ENCODE measurements at places on chromosomes 5 and 9.
A peak's percentile ranks its signal among the peaks of the same experiment; 100 is the strongest.

DNA sequence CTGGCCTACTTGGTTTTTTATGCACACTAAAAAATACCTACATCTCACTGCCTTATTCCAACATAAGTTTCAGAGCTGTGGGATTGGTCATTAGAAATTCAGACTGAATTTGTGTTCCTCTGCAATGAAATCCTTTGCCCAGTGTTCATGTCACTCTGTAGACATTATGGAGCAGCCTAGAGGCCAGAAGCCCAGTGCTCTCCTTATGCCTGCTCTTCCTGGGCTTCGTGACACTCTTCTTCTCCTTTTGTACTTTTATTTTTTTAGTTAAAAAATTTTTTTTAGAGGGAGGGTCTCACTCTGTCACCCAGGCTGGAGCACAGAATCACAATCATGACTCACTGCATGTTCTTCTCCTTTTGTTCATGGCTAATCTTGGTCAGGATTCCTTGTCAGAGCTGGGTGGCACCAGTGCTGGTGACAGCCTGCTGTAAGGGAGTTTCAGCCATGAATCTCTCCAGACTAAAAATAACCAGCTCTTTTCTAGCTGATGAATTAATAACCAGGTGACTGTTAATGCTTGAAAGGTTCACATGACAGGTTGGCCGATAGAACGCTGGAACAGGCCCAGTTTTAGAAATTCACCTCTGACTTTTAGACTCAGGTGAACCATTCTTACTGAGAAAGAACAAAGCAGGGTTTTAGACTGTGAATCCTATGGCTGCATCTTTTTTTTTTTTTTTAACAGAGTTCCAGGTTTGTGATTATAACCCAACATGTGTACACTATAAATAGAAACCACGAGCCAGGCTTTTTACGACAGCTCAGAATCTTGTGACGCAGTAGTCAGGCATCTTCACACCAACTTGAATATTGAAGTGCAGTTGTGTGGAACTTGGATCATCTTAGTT, 34.1 kb upstream of the C5orf47 start:
- DNase-seq: no peak

GRCh38 chr9:99398241-99398640, 176.2 kb downstream of the SEC61B start:
- DNase-seq: no peak

DNA sequence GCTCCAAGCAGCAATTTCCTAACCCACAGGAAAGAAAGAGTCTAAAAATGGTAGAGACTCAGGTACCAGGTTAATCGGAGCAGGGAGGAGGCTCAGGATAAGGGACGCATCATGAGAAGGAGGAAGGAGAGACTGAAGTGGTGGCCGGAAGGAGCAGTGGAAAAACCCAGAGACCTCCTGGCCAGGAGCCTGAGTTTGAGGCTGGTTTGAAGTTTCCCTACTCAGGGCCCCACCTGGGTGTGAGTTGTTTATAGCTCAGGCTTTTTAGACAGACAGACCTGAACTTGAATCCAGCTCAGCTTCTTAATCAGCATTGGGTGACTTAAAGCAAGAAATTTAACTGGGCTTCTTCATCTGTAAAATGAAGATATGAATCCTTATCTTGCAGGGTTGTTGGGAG, 11.9 kb upstream of the AQP7 start:
- no peak for DNase-seq

GRCh38 chr9:131187957-131188356, 62.6 kb downstream of the NUP214 start:
- DNase-seq: no peak

GRCh38 chr9:34454571-34455065, 3.8 kb downstream of the FAM219A start:
- DNase-seq: no peak

DNA sequence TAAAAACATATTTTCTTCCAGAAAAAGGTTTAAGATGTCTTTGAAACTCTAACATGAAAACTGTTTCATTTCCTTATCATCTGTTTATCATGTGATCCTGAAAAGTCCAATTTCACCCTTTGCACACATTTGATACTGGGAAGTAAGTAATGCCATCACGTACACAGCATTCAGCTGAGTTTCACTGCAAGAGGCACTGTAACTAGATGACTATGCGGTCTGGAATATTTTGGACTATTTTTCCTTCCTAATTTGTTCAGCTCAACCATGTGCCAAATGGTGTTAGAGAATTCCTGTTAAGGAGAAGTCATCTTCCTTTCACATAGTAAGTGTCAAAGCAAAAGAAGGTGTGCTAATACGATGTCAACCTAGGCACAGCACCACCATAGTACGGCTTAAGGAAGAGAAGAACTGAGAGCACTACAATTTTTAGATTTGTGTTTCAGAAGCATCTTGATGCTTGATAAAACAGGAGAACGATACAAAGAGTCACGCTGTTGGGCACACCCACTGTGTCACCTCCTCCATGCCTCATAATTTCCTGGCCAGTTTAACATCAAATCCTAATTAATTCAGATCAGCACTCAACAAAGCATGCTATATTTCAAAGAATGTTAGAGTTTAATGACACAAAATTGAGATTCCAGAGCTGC, 77.5 kb downstream of the GNAQ start:
- no peak for DNase-seq

- DNase-seq: no peak
Observed at GRCh38 chr5:150567031-150567717, 59.2 kb downstream of the NDST1 start.

- no peak for DNase-seq
Observed at GRCh38 chr5:6188344-6188743, 190.0 kb downstream of the MED10 start.

DNA sequence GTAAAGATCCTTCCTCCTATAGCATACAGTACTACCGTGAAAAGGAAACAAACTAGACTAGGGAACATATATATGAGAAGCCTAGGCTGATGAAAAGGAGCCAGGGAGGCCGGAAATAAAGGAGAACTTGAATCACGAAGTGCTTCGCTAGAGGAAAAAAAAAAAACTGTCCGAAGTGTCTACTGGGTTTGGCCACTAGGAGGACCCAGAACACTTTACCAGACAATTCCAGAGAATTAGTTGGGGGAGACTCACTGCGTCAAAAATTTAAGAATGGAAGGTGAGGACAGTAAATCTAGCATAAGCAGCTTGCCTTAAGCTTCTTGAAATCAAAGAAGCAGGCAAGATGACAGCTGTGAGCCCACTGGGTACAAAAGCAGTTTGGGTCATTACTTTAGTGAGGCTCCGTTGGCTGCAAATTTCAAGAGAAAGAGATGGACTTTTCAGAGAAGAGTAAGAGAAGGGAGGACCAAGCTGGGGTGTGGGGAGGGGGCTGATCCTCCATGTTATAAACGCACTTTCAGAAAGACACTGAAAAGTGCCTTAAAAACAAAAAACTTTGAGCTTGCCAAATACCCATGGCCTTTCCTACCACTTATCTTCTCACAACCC, 47.4 kb downstream of the P4HA2 start:
- DNase-seq: peak; percentile 29

DNA sequence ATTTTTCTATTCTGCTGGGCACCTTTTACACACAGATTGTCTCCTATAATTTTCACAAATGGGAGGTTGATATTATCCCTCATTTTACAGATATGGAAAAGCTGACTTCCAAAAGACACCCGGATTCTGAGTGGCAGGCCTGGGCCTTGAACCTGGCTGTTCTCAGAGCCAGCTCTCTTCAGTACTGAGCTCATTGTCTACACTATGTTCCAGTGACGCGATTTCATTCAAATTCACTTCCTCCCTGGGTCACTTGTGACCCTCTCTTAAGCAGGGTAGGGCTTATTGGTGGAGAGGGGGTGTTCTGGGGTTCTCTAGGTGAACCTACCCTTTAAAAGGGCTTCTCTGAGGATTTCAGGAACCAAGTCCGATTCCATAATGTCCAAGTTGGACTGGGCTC, 70.2 kb downstream of the ANKRD33B start:
- no peak for DNase-seq

- DNase-seq: peak; percentile 22
Observed at GRCh38 chr5:78647838-78648358, 674 bp downstream of the LHFPL2 start.

DNA sequence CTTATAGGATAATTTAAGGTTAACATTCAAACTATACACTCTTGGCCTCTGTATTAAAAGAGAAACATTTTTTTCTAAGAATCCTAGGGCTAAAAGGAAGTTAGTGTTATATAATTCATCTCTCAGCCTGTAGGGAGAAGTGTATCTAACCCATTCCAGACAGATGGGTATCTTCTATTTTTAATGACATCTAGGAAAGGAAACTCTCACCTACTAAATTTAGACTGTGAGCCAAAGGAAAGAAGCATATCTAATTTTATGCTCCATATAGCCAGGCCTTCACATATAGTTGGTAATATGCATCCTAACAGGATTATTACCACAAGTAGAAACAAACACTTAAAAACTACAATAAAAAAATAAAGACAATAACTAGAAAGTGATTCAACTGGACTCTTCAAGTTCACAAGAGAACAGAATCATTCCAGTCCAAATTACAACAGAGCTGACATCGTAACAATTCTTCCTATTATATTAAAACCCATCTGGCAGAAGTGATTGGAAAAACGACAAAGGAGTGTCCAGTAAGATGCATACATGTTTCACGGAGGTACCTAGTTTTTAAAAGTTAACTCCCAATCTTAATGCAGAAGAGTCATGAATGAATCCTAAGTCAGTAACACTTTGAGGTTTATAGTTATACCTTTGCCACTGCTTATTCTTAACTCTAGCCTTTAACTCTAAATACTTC, 39.4 kb downstream of the SCAI start:
- no peak for DNase-seq

DNA sequence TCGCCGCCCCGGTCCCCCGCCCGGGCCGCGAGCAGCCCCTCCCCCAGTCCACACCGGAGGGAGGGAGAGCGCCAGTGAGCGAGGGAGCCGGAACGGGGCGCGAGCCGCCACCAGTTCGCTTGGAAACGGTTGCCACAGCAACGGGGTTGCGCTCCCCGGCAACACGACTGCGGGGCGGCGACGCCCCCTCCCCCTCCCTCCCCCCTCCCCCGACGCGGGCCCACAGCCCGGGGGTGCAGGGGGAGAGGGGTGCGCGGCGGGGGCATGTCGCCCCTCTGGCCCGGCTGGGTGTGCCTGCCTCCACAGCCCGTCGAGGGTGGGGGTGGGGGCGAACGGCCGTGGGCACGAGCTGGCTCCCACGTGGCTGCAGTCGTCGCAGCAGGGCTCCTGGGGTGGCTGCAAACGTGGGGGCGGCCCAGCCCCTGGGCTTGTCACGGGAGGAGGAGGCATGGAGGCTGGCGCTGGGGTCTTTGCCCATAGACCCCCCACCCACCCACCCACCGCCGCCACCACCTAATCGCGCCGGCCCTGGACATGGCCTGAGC, 524 bp downstream of the PRR7 start:
- no peak for DNase-seq

DNA sequence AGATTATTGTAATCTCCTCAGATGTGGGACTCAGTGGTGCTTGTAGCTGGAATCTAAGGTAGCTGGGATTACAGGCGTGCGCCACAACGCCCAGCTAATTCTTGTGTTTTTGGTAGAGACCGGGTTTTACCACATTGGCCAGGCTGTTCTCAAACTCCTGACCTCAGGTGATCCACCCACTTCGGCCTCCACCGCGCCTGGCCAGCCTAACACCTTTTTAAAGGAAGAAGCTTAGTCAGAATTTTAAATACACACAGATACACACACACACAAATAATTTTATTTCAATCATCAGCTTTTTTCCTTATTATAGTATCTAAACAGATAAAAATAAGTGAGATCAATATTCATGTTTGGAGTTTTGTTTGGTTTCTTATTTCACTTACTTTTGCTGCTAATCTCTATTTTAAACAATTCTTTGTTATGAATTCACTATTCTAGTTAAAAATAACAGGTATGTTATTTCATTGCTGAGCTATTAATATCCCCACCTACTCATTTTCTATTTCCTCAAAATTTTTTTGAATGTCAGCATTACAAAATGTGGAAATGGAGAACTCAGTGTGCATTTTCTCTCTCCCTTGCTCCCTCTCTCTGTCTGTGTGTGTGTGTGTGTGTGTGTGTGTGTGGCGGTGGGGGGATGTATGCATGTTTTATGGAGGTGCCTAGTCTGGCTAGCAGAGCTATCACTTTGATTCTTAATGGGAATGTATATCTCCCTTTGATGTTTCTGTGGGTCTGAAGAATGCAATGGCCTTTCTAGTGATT, 960.6 kb upstream of the DMAC1 start:
- no peak for DNase-seq

DNA sequence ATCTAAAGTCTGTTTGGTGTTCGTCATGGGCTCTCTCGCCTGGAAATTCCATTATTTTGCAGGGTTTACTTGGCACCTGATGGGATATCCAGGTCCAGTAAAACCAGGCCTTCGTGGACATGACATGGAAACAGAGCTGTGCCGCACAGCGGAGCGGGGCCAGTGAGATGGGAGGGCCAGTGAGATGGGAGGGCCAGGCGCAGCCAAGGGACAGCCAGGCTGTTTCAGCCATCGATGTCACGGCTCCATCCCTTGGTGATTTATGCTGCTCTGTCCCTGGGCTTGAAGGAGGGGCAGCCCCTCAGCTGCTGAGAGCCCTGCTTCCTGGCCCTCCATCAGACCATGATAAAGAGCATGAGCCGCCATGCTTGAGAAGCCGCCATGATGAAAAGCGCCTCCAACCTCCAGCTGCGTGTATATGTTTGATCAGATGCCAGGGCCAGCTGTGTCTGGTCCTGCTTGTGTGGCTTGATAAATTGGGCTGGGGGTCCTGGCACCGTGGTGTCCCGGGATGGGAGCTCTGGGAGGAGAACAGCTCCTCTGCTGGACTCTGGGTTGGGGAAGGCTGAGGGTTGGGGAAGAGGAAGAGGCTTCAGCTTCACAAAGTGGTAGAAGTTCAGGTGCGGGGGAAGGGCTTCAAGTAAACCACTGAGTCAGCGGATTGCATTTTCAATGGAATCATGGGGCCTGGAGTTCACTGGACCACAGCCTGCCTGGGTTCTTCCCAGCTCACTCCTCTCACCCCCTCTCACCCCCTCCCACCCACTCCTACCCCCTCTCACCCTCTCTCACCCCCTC, 6.1 kb upstream of the COL5A1 start:
- DNase-seq: no peak

DNA sequence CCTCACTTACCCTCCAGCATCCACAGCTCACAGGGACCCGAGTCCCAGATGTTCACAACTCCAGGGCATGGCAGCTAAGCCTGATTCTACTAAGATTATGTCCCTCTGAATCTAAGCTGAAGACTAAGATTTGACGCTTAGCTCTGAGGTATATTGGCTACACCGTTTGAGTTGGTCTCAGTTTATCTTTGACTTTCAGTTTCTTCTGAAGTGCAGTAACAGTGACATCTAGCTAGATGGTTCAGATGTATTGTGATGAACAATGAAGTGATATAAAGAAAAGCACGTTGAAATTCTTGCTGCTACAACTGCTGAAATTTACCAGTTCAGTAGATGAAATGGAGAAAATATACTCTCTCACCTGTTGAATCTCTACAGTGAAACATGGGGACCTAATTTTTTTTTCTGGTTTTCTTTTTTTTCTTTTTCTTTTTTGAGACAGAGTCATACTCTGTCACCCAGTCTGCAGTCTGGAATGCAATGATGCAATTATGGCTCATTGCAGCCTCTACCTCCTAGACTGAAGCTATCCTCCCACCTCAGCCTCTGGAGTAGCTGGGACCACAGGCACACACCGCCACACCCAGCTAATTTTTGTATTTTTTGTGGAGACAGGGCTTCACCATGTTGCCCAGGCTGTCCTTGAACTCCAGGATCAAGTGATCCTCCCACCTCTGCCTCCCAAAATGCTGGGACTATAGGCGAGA, 15.7 kb downstream of the RFK start:
- no peak for DNase-seq

- DNase-seq: no peak
Observed at GRCh38 chr9:89815061-89815902, 210.5 kb downstream of the GADD45G start.
